ENCODE measurements at places on chromosomes 2 and 18.

GRCh38 chr2:37625796-37626571 is 45.5 kb downstream of the CDC42EP3 start:
- DNase-seq: peak; percentile 89

GRCh38 chr2:47867205-47867604 is 39.1 kb downstream of the FBXO11 start:
- peak; percentile 19 for DNase-seq

- DNase-seq: no peak
Measured at GRCh38 chr2:99638791-99639190, 149.0 kb upstream of the REV1 start.

GRCh38 chr2:44836174-44836573 is 105.3 kb upstream of the SIX3 start:
- DNase-seq: no peak

- DNase-seq: no peak
Measured at GRCh38 chr18:62258616-62259015, 66.5 kb upstream of the TNFRSF11A start.

- DNase-seq: peak; percentile 83
Measured at GRCh38 chr2:101113441-101114267, 37.5 kb downstream of the TBC1D8 start.

GRCh38 chr2:175049661-175050060 is 44.5 kb upstream of the CHN1 start:
- no peak for DNase-seq

DNA sequence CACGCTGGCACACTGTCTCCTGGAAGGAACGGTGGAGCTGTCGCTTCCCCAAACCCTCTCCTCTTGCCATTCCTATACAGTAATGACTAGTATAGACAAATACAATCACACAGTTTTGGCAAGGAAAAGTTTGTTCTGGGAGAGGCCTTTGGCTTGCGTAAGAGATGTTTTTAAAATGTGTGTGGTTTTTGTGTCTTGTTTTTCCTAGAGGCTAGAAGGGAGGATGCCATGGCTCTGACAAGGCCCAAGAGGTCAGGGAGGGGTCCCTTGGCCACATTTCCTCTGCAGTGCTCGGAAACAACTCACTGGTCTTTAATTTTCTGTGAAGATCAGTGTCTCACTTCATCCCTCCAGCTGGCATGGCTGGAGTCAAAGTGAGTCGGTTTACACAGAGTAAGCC is 195.9 kb downstream of the SH3RF3 start:
- DNase-seq: no peak

DNA sequence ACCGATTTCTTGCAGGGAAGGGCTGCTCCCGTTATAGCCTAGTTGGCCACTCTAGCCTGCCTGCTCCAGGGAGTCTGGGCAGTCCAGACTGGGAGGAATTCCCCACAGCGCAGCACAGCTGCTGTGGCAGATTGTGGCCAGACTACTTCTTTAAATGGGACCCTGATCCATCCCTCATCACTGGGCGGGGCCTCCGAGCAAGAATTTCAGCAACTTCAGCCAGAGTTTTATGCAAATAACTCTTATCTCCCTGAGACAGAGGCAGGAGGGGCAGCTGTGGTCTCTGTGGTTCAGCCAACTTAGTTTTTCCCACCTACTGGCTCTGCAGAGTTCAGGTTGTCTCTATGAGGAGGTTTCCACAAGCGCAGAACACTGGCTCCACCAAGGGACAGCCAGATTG is 1583.2 kb downstream of the SUCLG1 start:
- DNase-seq: no peak

- no peak for DNase-seq
Measured at GRCh38 chr2:135844301-135844895, 7.4 kb upstream of the LCT start.

- DNase-seq: no peak
Measured at GRCh38 chr2:42125841-42126594, 43.1 kb upstream of the EML4 start.

GRCh38 chr2:162989507-162989906 is 150.9 kb upstream of the KCNH7 start:
- peak; percentile 33 for DNase-seq

Data from DMS79 treated with DMSO at 0.1 percent for 48 hours (cell line).